ENCODE measurements at places on chromosomes 3 and 15.

DNA sequence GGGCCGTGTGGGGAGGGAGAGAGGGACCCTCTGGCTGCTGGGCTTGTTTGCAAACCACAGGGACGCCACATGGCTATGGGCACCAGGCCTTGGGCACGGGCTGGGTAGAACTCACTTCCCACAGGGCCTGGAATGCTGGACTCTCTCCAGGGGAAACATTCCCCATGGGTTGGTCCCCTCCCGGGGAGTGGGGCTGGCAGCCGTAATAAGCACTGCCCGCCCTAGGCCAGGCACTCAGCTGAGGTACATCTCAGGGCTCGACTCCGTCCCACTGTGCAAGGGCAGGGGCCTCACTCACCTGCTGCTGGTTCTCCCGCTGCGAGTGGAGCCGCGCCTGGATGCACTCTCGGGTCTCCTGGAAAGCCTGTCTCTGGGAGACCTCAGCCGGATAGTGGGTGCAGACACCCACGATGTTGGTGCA lies 96.7 kb downstream of the ADCY5 start:
- no peak for DNase-seq

GRCh38 chr15:32104061-32104995 lies 74.0 kb downstream of the CHRNA7 start:
- DNase-seq, result no peak

GRCh38 chr3:17055374-17056276 lies 170.9 kb downstream of the PLCL2 start:
- no peak for DNase-seq

DNA sequence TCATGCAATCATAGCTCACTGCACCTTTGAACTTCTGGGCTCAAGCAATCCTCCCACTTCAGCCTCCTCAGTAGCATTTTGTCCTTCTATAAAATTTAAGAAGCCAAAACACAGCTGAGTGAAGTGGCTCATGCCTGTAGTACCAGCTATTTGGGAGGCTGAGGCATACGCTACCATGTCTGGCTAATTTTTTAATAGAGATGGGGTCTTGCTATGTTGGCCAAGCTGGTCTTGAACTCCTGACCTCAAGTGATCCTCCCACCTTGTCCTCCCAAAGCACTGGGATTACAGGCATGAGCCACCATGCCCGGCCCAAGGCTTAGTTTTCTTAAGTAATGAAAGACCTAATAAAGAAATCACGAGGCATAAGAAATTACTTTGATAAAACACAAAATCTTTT lies 14.7 kb upstream of the FNDC3B start:
- DNase-seq, result no peak

DNA sequence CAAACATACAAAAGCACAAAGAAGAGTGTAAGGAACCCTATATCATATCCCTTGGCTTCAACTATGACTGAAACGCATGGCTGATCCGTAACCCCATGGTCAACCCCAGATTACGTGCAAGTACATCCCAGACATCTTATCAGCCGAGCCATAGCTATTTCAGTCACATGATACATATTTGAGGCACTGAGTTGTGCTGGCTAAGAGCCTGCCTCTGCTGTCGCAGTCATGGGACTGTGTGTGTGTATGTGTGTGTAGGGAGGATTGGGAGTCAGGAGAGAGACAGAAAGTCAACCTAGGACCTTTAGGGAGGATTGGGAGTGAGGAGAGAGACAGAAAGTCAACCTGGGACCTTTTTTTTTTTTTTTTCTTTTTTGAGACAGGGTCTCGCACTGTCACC lies 8.4 kb downstream of the ST6GAL1 start:
- no peak for DNase-seq

DNA sequence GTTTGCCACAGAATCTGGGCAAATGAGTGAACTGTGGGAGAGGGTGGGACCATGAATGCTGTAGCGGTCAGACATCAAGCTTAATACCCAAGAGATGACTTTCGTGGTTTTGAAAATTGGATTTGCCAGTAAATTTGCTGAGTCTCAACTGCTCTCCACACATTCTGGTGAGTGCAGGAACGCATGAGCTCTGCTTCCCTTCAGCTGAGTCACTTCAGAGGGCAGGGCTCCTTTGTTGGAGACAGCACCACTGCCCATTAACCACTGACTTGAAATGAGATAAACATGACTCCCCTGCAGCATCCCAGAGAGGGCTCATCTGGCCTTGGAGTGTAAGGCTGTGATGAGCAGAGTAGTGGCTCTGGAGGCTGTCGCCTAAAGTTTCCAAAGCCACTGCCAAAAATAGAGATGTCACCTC lies 22.6 kb downstream of the RARRES1 start:
- DNase-seq, result no peak

DNA sequence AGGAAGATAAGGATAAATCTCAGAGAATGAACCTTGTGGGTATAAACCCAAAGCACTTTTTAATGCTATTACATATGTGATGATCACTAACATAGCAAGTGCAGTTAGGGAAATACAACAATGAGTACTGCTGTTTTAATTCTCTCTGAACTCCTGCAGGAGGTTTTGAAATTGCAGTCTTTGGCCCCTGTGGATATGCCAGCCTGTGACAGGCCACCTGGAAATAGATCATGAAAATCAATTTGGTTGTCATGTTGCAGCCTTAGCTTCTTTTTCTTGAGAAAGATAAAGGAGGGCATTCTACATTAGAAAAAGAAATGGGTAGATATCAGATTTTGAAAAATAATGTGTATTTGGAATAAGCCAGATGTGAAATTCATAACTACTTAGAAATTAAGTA lies 103.6 kb downstream of the RSRC1 start:
- DNase-seq, result no peak

DNA sequence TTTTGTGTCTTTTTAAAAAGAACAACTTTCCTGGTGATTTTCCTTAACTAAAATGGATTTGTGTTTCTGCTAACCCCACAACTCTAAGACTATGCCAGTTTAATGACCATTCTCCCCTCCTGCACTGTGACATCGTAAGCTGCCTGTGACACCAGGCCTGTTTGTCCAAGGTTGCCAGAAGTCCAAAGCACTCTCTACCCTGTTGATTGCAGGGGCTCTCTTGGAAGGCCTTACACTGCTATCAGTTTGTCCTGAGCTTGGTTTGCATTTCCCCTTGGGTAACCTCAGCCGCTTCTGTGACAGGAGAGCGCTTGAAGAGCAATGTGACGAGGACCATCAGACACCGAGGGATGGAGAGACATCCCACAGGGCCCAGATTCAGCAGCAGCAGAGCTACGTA lies 55.8 kb downstream of the CDAN1 start:
- DNase-seq, result no peak

GRCh38 chr3:124627501-124627908 lies 102.7 kb upstream of the UMPS start:
- no peak for DNase-seq

DNA sequence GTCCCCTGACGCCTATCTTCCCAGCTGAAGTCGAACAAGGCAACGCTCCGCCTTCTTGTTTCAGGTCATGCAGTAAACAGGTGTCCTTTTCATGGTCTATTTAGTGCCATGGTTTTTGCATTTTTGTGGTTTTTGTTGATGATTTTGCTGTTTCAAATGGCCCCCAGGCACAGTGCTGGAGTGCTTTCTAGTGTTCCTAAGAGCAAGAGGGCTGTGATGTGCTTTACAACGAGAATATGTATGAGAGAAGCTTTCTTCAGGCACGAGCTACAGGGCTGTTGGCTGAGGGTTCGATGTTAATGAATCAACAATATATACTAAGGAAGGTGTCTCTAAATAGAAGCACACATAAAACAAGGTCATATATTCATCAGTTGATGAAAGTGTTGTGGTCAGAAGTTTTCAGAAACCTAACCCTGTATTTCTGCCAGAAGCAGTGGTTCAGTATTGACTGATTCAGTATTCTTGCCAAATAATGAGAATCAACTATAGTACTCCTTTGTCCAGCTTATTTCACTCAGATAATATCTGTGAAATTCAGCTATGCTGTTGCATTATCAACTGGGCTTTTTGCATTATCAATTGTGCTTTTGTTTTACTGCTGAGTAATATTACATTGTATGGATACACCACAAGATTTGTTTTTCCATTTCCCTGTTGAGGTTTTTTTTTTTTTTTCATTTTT lies 18.5 kb downstream of the LIMD1 start:
- no peak for DNase-seq

- DNase-seq, result peak; percentile 69
Observed at GRCh38 chr15:55290528-55291057, 980 bp upstream of the RAB27A start.
